ENCODE measurements at places on chromosomes 16 and 17.

GRCh38 chr16:1491327-1491726 is 1.8 kb upstream of the TELO2 start:
- DNase-seq: no peak

DNA sequence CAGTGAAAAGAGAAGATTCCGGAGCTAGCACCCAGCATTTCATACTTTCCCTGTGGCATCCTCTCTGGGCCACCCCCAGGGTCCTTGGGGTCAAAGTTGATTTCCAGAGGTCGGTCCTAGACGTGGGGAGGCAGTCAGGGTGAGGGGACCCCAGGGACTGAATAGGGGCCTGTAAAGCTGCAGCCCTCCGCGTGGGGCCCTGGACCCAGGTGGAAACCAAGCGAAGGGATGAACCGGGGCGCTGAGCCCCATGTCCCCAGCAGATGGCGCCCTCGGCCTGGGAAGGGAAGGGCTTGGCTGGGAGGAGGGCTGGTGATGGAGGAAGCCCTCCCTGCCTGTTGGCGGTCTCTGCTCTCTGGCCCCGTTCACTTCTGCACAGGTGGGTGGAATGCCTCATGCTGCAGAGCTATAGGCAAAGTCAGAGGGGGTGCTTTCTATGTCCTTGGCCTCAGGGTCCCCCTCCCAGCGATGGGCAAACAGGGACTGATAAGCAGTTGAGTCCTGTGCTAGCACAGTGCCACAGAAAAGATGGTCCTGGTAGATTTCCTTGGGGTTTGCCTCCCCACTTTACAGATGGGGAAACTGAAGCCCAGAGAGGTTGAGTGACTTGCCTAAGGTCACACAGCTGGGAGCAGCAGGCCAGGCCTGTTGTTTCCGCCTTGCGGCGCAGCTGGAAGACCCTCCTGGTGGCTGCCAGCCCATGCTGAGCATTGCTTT is 163.4 kb upstream of the CIBAR2 start:
- peak; percentile 46 for DNase-seq

DNA sequence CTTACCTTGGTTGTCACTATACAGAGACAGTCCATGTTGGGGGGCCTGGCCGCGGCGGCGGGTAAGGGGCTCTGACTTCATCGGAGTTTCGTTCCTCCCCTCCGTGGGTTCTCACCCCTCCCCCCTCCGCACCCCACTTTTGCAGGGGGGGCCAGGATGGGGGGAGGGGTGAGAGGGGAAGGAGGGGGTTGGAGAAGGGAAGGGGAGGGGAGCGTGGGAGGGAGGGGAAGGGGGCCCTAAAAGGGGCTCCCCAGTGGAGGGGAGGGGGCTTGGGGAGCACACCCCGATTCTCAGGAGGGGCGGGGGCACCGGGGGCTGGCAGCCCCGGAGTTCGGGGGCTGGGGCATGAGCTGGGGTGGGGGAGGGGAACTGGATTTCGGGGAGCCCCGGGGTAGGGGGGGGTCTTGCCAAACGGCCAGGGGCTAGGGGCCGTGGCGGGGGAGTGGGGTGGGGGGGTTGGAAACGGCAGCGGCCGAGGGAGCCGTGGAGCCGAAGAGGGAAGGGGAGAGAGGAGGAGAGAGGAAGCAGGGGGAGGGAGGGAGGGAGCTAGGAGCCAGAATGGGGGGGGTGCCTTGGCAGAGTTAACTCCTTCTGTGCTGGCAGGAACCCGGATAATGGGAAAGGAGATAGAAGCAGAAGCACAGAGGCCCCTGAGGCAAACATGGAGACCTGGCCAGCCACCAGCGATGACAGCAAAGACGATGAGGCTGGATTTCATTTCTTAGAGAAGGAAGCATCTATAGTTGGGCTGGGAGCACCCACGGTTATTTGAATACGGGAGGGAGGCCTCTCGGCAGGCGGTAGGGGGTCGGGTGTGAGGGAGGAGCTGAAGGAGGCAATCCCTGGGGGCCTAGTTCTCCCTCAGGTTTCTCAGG is 2.3 kb downstream of the DLG4 start:
- peak; percentile 39 for DNase-seq

DNA sequence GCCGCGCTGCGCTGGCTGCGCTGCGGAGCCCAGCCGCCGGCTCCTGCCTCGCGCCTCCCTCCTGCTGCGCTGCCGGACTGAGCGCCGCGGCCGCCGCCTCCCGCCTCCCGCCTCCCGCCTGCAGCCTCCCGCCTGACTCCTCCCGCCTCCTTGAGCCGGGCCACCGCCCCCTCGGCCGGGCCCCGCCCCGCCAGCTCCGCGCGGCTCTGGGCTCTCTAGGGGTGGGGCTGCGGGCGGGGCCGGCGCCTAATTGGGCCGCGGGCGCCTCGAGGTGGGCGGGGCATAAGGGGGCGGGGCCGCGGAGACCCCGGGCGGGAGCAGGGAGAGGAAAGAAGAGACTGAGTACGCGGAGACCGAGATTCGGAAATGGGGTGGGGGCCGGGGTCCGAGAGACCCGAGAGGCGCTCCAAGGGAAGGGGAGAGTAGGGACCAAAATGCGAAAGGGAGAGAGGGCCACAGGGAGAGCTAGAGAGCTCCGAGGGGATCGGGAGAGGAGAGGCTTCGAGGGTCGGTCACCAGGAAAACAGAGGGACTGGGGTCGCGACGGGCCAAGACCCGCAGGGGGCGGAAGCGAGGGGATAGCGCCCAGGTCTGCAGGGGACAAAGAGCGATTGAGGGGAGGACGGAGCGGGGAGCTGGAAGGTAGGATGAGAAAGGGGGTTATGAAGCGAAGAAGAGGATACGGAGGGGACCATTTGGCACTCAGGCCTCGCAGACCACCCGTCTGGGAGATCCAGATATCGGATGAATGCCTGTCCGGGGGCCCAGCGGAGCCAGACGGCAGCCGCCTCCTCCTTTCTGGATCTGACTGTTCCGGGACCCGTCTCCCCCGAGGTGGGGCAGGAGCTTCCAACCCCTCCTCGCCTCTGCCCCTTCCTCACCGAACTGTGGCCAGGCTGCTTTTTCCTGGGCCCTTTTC is at the start of gene C1QL1:
Gene C1QL1, minus strand, starts transcription at position 79 of the 919 bp plus-strand sequence. CDS start 255 bp downstream, outside the sequence.
- DNase-seq: peak; percentile 84

DNA sequence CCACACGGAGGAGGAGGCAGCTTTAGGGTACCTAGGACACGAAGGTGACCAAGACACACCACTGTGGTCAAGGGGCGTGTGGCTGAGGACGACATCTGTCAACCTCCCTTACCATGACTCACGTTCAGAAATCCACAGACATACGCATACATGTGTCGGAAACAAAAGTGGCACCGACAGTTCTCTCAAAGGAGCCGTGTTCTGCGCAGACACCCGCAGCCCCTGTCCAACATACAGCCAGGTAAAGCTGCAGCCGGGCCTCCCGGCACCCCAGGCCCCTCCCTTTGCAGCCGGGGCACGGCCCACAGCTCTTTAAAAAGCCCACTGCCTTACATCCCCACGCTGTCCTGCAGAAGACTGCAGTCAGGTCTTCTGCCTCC is 40.5 kb upstream of the KLHDC4 start:
- DNase-seq: no peak

- no peak for DNase-seq
Observed at GRCh38 chr17:65589321-65589720, 27.9 kb upstream of the AXIN2 start.

DNA sequence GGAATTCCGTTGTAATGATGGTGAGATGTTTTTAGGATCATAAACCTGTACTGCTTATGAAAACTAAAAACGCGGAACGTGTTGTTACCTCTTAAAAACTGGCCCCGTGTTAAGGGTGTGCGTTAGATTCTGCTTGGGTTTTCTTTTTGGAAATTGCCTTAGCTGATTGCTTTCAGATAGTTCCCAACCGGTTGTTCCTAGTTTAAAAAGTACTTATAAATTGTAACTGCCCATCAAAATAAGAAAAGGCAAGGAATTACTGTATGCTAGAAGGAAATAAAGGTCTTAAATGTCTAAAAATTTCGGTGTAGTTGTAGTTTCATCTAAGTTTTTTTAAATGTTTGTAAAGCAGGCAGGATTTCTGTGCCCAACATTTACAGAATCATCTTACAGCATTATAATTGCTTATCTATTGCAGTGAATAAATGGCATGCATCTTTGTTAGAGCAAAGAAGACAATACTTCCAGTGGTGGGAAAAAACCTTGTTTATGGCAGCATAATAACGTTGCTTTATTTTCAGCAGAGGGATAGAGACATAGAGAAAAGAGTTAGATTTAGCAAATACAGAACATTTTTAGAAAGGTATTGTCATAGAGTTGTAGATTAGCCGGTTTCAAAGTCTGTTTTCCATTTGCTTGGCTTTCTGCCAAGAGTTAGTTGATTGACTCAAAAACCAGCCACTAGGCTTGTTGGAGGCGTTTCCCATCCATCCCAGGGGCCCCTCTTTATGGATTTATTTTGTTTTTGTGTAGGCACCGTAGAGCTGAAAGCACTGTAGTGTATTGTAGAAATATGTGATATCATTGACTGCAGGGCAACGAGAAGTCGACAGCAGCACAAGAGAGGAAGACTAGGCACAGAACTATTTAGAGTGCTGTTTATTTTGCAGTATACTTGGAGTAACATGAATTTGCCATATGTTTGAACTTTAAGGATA is 1.7 kb downstream of the PPM1D start:
- peak; percentile 5 for DNase-seq

- no peak for DNase-seq
Observed at GRCh38 chr17:948284-948852, 31.2 kb downstream of the NXN start.

DNA sequence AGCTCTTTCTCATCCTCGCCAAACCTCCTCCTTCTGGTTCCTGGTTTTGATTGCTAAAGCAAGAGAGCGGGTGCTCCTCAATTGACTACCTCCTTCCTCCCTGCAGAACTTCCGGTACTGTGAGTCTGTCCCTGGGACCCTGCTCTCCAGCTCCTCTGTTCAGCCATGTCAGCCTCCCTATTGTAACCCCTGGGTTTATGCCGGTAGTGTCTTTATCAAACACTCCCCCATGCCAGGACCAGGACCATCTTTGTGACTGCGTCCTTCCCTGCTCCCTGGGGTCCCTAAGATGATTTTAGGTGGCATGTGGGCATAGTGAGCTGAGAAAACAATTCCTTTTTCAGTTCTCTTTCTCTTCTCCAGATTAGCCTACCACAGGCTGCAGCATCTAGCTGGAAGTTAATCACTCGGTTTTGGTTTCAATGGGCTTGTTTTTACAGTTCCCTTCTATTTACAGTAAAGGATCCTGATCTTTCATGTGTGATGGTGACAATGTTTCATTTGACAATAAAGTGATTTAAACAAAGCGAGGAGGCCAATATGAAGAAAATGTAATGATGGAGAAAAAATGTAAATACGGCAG is 27.7 kb upstream of the IL21R start:
- DNase-seq: no peak

- no peak for DNase-seq
Observed at GRCh38 chr17:9230346-9230745, 209.0 kb downstream of the NTN1 start.

DNA sequence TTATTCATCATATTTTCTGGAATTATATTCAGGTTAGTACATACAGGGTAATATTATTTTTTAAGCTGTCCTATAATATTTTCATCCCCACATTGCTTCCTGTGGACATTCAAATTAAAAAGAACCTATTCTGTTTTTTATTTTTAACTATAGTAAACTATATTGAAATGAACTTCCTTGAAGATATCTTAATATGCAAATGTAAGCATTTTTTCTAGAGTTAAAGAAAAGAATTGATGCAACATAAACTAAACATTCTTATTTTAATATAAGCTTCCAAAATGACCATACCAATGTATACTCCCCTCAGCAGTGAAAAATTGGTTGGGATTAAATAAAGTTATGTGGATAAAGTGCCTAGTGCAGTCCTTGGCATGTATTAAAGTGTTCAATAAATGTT is 416.6 kb downstream of the KIF2B start:
- no peak for DNase-seq

GRCh38 chr16:1280783-1281182 is 24.9 kb downstream of the TPSD1 start:
- DNase-seq: no peak

DNA sequence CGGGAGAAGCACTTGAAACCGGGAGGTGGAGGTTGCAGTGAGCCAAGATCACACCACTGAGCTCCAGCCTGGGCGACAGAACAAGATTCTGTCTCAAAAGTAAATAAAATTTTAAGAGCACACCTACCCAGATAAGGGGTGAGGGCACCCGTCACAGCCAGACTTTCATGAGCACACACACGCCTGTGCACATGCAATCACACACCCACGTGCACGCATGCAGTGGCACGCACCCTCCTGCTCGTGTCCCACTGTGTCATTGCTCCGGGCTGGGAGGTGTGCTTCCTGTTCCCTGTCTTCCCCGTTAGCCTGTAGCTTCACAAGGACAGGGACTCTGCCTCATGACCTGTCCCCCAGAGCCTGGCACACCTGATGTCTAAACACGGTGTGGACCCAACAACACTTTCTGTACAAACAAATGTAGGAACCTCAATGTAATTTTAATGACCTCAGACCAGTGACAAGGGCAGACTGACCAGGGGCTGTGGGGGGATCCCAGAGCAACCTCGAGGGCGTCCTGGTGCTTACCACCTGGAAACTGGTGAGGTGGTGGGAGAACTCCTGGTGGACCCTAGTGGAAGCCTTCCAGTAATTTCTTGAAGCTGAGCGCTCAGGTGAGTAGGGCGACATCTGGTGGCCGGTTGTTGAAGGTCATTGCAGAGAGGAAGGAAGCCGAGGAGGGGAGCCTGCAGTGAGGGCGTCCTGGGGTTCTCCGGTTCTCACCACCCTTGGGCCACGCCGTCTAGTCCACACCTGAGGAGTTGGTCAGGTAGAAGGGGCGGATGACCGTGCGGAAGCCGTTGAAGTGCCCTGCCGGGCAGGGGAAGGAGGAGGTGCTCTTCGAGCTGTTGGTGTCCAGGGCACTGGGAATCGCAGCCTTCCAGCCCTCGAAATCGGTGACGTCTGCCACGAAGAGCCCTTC is 8.6 kb downstream of the LGALS3BP start:
- peak; percentile 36 for DNase-seq

DNA sequence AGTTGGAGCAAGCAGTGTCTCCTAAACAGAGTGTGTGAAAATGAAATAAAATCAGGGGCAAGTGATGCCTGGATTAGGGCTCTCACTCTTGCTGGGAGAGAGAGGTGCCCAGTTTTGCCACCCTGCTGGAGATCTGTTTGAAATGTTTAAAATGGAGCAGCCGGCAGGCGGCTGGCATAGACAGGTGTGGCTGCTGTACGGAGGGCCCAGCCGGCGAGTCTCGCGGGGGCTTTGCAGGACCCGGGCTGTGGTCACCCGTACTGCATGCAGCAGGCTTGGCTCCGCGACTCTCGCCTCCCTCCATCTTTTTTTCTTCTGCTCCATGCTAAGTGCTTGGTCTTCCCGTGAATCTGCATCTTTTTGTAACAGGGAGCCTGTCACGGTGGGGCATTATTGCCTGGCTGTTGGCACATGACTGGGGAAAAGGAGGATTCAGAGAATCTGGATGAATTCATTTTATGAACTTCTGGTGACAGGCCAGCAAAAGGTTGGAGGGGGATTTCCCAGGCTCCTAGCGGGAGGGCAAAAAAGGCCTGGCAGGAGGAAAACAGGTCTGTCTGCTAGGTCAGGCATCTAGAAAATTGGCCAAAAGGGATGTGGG is 1.8 kb downstream of the ZNRF1 start:
- peak; percentile 7 for DNase-seq

- no peak for DNase-seq
Observed at GRCh38 chr17:78898947-78899346, 4.1 kb downstream of the CEP295NL start.

- no peak for DNase-seq
Observed at GRCh38 chr17:40478486-40478885, 22.9 kb downstream of the TNS4 start.

Measured in hypothalamus (tissue), 51 donors.